Fibroblast of the aortic adventitia (primary cell): ENCODE measurements at places on chromosomes 3 and 15. TPM values are rescaled to one million over a fixed set of nuclear protein-coding genes. Genes with fewer than 3 reads are reported as not detected.

JAGN1 gene
- total RNA-seq: 9.8 and 25.8 TPM in 2 replicates

ZMYND10 gene
- total RNA-seq: 0.81 and 0.82 TPM in 2 replicates

ACP3 gene
- total RNA-seq: 0.63 TPM in 1 of 2 replicates, not detected in the other

LSMEM2 gene
- total RNA-seq: not detected in 2 replicates

RTP3 gene
- total RNA-seq: not detected in 2 replicates

C3orf85 gene
- total RNA-seq: not detected in 2 replicates

GPR156 gene
- 0.90 and 4.0 TPM in 2 replicates for total RNA-seq

POLR2H gene
- 70.1 and 127 TPM in 2 replicates for total RNA-seq

TGM4 gene
- not detected in 2 replicates for total RNA-seq

HDAC11 gene
- 3.9 and 5.2 TPM in 2 replicates for total RNA-seq

LPP gene
- 33.2 and 92.1 TPM in 2 replicates for total RNA-seq

SUCNR1 gene
- total RNA-seq: 0.25 and 4.5 TPM in 2 replicates

CIDEC gene
- total RNA-seq: not detected in 2 replicates

NANOGP8 gene
- total RNA-seq: 0.81 TPM in 1 of 2 replicates, not detected in the other

VILL gene
- total RNA-seq: 2.4 and 7.0 TPM in 2 replicates

RBP2 gene
- total RNA-seq: not detected in 2 replicates

APEH gene
- 41.1 and 87.7 TPM in 2 replicates for total RNA-seq

COLQ gene
- total RNA-seq: 1.2 and 1.8 TPM in 2 replicates

KNG1 gene
- not detected in 2 replicates for total RNA-seq

CCDC32 gene
- total RNA-seq: 21.3 and 24.0 TPM in 2 replicates

TRPM1 gene
- not detected in 2 replicates for total RNA-seq

ARGFX gene
- not detected in 2 replicates for total RNA-seq

SI gene
- not detected in 2 replicates for total RNA-seq
